ENCODE measurements at places on chromosomes 3 and 15.
A peak's percentile ranks its signal among the peaks of the same experiment; 100 is the strongest.

DNA sequence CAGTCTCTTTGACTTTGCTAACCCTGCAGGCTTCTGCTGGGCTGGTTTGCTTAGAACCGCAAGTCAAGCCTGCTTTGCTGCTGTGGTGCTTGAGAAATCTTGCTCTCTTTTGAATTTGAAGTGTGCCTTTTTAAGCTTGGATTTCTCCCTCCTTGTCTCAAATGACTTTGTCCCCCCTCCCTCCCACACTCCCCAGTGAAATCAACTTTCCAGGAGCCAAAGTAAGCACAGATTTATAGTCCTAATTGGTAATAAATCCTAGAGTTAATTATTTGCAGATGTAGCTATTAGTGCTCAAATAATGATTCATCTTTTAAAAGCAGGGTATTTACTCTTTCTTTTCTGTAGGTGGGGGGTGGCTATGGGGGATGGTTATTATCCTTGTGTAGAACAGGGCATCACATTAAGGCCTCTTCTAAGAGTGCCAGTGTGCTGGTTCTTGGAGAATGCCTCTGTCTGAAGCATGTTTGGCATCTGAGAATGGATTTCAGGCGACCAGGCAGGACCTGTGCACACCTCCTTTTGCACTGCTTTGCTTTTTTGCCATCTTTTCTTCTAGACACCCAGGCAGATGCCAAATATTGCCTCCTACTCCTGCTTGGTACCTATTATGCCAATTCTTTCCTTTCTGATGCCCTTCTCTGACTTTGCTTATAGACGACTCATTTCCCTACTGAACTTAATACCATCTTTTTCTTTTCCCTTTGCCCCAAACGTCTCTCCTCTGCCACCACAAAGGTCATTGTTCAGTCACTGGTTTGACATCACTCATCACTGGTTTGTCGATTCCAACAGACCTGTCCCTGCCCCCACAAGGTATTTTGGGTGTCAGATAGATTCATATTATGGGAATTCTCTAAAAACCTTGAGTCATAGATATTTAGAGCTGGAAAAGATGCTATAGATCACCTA is 50.7 kb downstream of the CLDN11 start:
- DNase-seq = peak; percentile 48

DNA sequence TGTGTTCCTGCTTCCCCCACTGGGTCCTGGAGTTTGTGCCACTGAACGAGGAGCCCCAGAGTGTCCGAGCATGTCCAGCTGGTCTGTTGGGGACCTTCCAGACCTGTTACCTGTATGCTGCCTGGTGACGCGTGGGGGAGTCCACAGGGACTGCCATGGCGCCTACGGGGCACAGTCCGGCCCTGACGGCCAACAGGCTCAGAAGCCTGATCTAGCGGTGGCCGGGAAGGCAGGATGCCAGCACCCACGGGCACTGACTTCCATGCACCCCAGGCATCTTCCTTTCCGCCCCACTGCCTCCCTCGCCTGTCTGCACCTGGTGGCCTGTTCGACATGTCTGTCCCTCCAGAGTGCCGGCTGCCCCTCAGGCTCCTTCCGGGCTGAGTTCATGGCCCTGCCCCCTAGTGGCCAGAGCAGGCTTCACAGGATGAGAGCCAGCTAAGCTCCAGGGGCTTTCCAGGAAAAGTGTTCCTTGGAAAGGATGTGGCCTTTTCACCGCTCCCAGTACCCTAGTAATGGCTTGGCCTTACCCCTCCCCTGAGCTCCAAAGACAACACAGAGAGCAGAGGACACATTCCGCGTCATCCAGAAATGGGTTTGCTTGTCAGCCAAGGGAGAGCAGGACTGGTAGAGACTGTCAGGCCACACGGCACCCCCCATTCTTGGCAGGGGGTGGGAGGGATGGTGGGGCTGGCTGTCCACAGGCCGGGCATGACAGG is 35.7 kb downstream of the NGRN start:
- DNase-seq = peak; percentile 20

DNA sequence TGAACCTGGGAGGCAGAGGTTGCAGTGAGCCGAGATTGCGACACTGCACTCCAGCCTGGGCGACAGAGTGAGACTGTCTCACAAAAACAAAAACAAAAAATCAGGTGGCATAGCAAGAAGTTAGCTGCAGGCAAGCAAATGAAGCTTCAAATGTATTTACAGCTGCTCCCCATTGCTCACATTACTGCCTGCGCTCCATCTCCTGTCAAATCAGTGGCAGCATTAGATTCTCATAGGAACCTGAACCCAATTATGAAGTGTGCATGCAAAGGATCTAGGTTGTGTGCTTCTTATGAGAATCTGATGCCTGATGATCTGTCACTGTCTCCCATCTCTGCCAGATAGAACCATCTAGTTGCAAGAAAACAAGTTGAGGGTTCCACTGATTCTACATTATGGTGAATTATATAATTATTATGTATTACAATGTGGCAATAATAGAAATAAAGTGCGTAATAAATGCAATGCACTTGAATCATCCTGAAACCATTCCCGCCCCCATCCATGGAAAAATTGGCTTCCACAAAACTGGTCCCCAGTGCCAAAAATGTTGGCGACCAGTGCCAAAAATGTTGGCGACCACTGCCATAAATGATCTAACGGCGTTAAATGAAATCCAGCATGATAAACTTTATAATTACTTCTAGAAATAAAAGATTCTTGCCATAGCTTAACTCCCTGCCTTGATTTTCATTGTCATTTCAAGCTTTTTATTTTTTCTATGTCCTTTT is 616.7 kb upstream of the NAALADL2 start:
- no peak for DNase-seq

DNA sequence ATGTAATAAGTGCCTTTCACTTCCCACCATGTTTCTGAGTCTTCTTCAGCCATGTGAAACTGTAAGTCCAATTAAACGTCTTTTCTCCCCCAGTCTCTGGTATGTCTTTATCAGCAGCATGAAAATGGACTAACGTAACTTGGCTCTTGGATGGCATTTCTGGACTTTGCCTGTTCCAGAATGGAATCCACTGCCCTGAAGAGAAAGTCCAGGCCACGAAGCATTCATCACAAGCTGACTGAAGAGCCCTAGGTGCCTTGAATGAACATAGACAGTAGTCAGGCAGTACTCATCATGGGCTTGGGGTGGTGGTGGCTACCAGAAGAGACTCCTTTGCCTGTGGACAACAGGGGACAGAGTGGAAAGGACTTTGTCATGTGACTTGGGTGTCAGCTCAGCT is 1505.0 kb downstream of the SI start:
- no peak for DNase-seq

DNA sequence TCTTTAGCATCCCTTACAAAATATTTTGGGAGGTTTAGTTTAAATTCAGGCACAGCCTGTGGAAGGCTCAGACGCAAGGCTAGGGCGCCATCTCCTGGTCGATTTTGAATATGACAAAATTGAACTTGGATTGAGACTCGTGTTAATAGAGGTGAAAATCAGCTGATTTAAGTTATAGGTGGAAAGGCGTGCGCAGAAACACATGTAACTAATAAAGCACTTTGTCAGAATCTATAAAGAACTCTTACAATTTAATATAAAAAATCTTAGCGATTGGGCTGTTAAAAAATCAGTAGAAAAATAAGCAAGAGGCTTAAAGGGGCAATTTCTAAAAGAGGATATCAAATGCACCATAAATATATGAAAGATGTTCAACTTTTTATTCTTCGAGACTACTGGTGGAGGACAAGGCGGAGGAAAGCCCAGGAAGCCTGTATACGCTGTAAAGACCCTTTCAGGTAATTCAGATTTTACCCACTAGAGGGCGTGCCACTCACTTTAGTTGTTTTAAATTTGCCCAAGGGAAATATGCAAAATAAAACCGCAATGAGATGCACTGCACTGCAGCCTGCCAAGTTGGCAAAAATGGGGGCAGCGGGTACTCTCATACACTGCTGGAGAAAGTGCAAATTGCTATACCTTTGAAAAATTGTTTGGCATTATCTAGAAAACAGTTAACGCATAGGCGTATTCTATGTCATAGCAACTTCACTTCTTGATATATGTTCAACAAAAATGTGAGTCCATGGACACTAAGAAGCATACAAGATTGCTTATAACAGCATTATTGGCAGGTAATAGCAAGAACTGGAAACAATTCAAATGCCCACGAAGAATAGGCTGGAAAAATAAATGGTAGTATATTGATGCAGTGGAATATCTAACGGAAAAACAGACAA is 64.7 kb downstream of the SLC30A4 start:
- DNase-seq = peak; percentile 96

- DNase-seq = no peak
These were observed 47.0 kb upstream of the LHFPL4 start for GRCh38 chr3:9600597-9600996.

GRCh38 chr3:35639254-35640186 is at the start of gene ARPP21:
Gene ARPP21 (plus strand): TSS chr3:35639525. CDS start chr3:35681752, 42,227 bp downstream.
- DNase-seq = peak; percentile 84

DNA sequence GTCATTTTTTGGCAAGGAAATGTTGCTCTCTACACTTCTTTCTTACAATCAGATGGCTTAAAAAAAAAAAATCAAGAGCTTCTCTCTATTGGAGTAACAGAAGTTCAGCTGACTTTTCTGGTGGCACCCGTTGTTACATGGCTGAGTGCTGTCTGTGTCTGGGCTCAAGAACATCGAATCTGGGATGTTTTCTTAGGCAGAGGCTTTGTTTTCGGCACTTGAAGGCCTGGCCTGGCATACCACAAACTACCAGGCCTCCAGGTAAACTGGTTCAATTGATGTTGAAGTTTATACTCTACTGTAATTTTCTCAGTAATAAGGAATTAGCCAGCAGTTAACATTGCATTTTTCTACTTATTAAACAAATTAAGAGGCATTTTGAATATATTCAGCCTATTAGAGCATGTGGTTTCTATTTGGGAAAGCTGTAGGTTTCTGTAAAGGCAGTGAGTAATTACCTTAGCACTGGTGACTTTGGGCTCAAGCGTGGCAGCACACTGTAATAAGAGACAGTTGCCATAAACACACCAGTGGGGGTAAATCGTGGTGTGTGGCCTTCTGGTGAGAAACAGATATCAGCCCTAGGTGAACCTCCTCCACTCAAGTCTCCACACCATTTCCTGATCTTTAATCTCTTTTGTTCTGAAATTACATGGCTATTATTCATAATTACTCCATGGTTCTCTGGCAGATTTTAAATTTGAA is 544.7 kb downstream of the MECOM start:
- DNase-seq = no peak

GRCh38 chr3:71987089-71987735 is 202.3 kb upstream of the PROK2 start:
- no peak for DNase-seq

GRCh38 chr3:28476194-28476593 is 127.6 kb upstream of the AZI2 start:
- no peak for DNase-seq

DNA sequence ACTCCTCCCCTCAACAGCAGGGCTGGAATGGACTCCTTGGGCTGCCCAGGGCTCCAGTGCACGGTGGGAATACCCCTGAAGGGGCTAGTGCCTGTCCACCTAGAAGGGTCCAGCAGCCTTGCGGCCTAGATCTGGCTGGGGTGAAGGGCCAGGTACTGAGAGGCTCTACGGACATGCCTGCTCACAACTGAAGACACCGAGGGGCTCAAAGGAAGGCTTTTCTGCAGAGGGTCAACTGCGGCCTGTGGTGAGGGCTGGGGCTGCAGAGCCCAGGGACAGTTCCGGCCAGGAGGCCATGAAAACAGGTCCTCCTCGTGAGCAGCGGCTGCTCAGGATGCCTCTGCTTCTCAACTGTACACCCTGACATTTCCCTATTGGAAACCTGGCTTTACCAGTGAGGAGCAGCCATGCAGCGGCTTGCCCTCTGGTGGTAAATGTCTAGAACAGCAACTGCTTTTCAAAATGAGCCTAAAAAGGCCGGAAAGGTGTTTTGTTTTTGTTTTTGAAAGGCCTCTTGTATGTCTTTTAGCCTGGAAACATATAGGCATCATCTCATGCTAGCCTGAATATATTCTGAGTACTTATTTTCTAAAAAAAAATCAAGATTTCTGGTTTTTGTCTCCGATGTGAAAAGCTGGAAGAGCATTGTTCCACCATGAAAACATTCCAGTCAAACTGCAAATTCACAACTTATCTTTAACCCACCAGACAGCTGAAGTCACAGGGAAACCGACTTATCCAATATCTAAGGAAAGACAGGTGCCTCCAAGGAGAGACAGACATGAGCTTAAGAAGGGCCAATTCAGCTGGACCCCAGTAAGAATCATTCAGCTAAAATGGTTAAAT is 163.4 kb downstream of the KLF13 start:
- peak; percentile 33 for DNase-seq

- no peak for DNase-seq
These were observed 13.8 kb downstream of the SPRED1 start for GRCh38 chr15:38266247-38266986.

- DNase-seq = no peak
These were observed 178.1 kb downstream of the KLHL25 start for GRCh38 chr15:85616549-85617110.

DNA sequence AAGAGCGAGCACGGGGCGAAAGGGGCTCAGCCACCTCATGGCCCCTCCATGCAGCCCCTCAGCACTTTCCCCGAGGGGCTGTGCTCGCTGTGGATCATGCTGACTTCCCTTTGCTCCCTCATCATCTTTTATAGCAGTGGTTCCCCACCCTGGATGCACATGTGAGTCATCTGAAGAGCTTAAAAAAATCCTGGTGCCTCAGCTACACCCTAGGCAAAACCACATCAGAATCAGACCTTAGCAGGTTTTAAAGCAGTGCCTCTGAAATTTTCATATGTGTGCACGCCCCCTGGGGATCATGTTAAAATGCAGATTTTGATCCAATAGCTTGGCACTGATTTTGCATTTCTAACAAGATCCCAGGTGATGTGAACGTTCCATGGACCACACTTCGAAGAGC is 50.9 kb downstream of the FEM1B start:
- no peak for DNase-seq

DNA sequence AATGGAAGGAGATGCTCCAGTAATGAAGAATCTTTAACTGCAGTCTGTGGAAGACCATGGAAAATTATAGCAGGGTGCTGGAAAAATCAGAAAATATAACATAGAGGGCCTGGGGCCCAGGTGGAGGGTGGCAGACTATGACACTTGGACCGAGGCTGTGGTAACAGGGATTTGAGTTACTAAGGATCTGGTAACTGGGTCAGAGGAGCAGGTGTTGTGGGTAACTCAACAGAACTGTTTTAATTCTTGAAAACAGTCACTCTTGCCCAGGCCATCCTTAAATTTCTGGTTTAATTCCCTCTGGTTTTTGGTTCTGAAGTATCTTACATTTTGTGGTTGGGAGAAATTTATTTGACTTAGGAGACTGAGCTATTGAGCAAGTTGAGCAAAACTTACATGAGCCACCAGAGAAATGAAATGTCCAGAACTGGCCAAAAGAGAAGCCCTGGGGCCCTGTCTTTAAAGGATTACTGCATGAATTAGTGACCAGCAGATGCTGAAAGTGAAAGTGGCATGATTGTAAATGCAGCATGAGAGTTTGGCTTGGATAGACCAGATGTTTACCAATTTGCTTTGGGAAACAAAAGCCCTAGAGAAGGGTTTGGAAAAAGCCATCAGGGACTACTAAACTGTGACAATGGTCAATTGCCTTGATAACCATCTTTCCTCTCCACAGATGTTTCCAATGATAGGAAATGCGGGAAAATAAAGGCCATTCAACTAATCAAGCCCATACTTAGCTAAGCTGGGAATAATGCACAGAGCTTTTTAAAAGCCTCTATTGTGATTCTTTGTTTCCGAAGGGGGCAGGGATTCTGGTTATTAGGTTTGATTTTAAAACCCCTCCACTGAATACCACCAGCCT is 374.9 kb upstream of the TGFBR2 start:
- no peak for DNase-seq

Data from NCI-H526 (cell line).